CD4-positive, alpha-beta T cell treated with Interleukin-21 for 1 hour (primary cell): ENCODE measurements at places on chromosomes 5 and 9.
A peak's percentile ranks its signal among the peaks of the same experiment; 100 is the strongest.

GRCh38 chr5:29796013-29796412 lies 1397.5 kb upstream of the CDH6 start:
- DNase-seq, result no peak

GRCh38 chr5:1226839-1227581 lies 1.8 kb downstream of the SLC6A18 start:
- no peak for DNase-seq

GRCh38 chr5:59532979-59533729 lies 360.4 kb downstream of the PDE4D start:
- no peak for DNase-seq

GRCh38 chr5:97151370-97151769 lies 9.0 kb upstream of the LIX1 start:
- DNase-seq, result no peak

DNA sequence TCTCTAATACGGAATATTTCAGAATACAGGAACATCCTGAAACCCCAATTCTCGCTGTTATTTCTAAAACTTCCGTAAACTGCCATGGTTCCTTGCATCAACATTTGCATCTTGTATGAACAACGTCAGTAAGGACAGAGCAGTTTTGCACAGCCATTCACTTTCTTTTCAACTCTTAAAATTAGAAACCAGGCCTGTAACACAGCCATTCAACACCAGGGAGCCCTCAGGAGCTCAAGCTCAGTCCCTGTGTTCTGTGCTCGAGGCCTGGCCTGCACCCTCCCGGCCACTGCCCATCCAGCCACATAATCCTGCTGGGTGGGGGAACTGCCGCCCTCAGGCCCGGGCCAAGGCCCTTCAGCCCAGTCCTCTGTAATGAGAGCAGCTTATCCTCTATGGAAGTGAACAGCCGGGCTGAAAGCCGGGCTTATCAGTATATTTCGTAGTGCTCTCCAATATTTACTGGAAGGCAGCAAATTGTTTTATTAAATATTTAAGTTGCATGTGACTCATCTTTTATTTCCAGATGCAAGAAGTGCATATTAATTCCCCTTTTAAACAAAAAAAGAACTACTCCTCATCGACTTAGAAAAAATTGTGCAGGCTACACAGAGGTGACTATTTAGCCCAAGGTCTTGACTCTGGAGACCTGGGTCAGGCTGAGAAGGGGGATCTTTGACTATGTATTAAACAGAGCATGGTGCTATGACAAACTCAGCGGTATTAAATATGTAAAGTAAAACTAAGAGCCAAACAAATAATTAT lies 33.2 kb upstream of the SLC6A3 start:
- DNase-seq, result no peak

DNA sequence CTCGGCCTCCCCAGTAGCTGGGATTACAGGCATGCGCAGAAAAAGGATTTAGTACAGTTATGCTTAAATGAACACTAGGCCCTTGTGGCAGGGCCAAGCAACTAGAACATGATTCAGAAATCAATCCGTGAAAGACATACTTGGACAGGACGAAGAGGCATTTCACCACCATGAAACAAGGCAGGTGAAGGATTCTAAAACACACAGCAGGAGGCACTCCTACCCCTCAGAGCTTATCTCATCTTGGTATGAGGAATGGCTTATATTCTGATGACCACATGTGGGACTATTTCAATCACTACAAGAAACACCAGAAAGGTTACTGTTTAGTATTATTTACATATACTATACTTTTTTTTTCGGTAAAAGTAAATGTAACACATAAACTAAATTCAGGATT lies 15.7 kb downstream of the OR2S2 start:
- DNase-seq, result no peak

DNA sequence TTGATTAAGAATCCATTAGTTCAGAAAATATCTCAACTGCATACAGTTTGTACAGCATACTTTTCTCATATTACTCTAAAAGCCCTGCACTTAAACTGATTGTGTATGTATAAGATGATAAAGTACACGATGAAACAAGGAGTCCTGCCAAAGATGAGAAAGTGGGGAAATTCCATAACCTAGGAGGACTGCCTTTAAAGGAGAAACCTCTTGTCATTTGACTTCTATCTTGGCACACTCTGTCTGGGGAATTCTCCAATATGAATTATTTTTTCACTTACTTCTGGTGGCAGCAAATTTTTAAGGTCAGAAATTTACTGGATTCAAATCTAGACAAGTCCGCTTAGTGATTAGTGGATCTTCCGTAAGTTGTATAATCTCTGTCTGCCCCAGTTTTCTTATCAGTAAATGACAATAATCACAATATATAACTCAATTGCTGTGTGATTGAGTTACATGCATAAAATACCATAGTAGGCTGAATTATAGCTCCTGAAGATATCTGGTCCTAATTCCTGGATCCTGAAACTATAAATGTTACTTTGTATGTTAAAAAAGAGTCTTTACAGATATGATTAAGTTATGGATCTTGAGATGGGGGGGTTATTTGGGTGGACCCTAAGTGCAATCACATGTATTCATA lies 17.0 kb upstream of the ISOC1 start:
- DNase-seq, result no peak

- DNase-seq, result no peak
These were observed 334.6 kb upstream of the TUSC1 start for GRCh38 chr9:26012797-26013196.

DNA sequence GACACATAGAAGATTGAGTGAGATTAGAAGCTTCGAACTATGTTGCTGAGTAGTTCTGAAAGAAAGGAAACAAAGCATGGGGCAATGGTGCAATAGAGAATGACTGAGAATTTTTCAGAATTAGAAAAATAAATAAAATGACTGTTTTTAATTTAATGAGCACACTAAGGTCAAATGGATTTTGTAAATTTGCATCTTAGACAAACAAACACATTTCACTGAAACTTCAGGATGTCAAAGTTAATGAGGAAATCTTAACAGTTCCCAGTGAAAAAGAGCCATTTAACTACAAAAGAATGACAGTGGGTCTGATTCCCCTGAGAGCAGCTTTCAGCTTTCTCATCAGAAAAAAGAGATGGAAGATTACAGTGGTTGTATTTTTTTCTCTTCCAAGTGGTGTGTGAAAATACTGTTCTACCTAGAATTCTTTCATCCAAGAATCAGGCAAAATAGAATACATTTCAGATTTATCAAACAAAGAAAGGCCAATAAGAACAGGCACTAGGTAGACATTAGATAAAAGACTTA lies 591.9 kb downstream of the SEMA5A start:
- DNase-seq, result no peak

DNA sequence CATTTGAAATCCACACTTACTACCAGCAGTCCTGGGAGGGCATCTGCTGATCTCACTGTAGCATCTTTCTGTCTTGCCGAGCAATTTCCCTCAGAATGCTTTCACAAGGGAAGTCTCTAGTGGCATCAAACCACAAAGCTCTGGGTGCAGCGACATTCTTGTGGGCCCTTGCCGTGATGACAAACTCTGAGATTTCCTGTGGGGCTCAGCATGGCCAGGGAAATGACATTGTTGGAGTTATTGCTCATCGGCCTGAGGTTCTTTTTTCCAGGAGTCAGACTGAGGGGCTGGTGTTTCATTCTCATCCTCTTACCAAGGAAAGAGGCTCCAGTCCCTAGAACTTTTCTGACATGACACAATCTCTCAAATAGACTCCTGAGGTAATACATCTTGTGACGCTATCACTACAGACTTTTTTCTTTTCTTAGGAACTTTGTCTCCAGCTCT lies 51.4 kb downstream of the PFDN1 start:
- DNase-seq, result peak; percentile 65

GRCh38 chr5:80082281-80082680 lies 47.1 kb downstream of the THBS4 start:
- no peak for DNase-seq

DNA sequence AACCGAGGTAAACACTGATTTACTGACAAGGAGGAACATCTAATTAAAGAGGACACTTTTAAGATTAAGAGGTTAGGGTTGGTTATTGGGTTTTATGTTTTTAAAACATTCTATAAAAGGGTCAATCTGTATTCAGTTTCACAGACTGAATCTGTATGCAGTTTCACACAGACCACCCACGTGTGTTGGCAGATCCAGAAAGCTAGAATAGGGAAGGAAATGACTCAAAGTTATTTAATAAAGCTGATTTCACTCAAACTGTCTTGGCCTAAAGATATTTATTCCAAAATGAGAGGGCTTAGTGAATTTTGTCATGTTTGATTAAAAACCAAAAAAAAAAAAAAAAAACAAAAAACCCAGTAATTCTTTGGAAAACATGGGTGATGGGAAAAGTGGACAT lies 140.2 kb downstream of the SLC24A2 start:
- DNase-seq, result no peak

DNA sequence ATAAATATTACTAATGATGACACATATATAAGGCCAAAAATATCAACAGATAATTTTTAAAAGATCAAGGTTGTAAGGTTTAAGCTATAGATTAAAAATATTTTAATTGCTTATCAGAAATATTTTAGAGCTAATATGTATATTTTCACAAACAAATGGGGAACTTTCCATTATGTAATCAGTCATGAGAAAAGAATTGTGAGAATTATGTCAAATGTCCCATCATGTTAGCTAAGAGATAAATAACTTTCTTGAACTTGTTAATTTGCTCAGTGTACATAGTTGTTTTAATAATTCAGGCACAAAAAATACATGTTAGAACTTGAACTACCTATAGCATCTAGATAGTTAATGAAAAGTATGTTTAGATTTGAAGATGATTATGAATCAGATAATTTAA lies 67.7 kb downstream of the SYK start:
- no peak for DNase-seq

GRCh38 chr9:129273136-129273895 lies 95.3 kb upstream of the IER5L start:
- no peak for DNase-seq

DNA sequence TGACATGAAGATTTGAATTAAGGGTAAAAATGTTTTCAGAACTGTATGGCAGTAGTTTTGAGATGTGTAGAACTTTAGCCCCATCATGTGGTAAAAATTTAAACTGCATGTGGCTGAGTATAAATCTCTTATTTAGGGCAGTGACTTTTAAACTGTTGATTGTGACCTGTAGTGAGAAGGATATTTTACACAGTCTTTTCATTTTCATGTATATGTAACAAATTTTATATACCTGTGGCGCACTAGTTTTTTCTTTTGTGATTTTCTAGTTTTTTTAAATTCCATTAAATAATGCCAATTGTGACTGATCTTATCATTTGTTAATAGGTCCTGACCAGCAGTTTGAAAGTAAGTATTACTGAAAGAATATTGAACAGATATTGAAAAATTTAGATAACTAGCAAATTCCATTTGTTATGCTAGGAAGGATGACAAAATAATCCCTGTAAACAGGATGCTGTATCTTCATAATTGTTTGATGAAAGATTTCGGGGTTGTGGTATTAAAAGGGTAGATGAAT lies 47.2 kb downstream of the GPBP1 start:
- DNase-seq, result peak; percentile 83

DNA sequence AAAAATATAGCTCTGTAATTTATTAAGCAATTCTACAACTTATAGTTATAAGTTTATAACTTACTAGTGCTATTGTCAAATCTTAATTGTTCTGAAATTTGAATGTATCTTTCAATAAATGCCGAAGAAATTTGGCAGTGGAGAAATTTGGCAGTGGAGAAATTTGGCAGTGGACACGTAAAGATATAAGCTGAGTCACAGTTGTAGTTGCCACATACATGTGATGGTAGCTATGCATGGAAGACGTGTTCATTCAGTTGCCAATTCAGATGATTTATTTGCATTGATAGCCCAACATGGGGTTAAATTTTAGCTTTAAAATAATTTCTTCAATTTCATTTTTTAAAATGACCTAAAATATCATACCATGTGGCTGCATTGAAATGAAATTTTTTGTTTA lies 127.8 kb upstream of the NR4A3 start:
- no peak for DNase-seq

DNA sequence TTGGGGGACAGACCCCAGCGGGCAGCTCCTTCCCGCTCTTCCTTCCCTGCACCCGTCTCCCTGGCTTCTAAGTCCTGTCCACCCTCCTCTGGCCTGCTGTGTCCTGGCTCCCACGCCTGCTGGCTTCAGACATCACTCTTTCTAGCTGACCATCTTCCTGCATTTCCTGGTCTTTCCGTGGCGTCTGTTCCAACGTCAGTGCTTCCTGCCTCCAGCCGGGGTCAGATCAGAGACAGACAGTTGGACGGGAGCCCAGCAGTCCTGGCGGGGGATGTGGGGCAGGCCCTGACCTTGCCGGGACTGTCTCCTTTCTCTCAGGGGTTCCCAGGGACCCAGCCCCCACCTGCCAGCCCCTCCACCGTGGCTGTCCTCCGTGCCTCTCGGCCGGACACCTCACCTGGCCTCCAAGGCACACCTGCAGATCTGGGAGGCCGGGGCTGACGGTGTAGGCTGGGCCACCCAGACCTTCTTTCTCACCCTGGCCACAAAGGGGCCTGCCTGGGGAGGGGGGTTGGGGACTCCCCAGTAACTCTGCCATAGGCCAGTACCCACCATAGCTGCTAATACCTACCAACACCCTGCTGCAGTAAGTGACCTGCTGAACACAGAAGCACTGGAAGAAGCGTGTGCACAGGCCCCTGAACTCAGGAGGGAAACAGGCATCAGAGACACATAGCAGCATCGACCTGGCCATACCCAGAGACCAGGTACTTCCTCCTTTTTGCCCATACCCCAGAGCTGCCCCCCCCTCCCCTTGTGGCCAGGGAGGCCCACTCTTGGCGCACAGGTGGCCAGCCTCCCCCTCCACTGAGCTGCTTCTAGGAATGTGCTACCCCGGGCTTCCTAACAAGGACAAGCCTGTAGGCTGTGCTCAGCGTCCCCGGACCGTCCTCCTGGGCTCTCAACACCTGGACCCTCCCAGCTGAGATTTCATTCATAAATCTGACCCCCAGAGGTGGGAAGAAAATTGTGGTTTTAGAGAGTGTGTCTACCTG lies 5.1 kb downstream of the NRARP start:
- DNase-seq, result no peak

- no peak for DNase-seq
These were observed 676 bp downstream of the NOL6 start for GRCh38 chr9:33472881-33473615.

- no peak for DNase-seq
These were observed 39.6 kb downstream of the WNK2 start for GRCh38 chr9:93223260-93224180.

- peak; percentile 49 for DNase-seq
These were observed 312.5 kb upstream of the PTGER4 start for GRCh38 chr5:40367255-40367654.

DNA sequence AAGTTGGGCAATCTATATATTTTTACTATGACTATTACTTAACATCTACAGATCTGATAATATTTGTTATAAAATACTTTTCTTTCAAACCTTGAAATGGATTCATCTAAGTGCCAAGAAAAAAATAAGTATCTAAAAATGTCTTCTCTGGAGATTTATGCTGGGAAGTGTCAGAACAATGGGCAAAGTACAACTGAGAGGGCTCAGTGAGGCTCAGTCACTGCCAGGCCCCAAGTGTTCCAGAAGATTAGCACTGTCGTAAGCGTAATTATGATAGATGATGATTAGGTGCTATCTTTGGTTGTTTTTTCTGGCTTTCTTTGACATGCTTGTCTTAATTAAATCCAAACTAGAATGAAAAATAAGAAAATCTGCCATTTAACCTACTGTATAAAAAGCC lies 72.2 kb upstream of the ADAMTS19 start:
- no peak for DNase-seq

- no peak for DNase-seq
These were observed 97.4 kb downstream of the NR3C1 start for GRCh38 chr5:143306040-143306439.

GRCh38 chr9:8265281-8265680 lies 465.7 kb upstream of the DMAC1 start:
- DNase-seq, result no peak

GRCh38 chr5:963673-964531 lies 44.7 kb upstream of the NKD2 start:
- peak; percentile 24 for DNase-seq
